ENCODE measurements at places on chromosomes 6 and 20.
A peak's percentile ranks its signal among the peaks of the same experiment; 100 is the strongest.

GRCh38 chr6:14622085-14622484 lies 504.5 kb downstream of the CD83 start:
- DNase-seq = no peak

DNA sequence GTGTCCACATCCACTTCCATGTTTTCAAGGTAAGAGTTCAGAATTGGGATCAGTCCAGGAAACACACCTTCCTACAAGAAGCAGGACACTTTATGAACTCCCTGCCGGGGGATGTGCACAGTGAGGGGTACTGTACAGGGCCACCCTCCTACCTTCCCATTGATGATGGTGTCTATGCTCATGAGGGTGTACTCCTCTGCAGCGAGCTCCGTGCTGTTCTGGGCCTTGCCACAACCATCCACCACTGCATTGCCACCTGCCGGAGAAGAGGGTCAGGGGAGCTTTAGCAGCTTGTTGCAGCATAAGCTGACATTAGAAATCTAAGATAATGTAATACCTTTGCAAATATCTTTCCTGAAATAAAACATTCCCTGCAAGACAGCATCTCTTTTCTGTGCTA lies 44.8 kb downstream of the GCLC start:
- DNase-seq = no peak

GRCh38 chr6:44185953-44186634 lies 27.5 kb downstream of the CAPN11 start:
- DNase-seq = no peak

DNA sequence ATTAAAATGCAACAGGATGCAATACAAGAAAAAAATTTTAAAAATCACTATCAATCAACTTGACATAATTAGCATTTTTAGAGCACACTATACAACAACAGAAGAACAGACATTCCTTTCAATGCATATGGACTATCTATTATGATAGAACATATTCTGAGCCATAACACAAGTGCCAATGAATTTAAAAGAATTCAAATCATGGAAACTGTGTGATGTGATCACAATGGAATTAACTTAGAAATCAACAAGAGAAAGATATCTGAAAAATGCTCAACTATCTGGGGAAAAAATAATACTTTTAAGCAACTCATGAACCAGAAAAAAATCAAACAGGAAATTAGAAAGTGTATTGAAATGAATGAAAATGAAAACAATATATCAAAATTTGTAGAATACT lies 106.3 kb downstream of the ADTRP start:
- DNase-seq = no peak

- no peak for DNase-seq
Measured at GRCh38 chr6:22073516-22074198, 223.2 kb downstream of the PRL start.

GRCh38 chr20:571754-572441 lies 28.3 kb upstream of the CSNK2A1 start:
- no peak for DNase-seq

GRCh38 chr6:160139420-160139851 lies 17.8 kb downstream of the SLC22A1 start:
- no peak for DNase-seq

DNA sequence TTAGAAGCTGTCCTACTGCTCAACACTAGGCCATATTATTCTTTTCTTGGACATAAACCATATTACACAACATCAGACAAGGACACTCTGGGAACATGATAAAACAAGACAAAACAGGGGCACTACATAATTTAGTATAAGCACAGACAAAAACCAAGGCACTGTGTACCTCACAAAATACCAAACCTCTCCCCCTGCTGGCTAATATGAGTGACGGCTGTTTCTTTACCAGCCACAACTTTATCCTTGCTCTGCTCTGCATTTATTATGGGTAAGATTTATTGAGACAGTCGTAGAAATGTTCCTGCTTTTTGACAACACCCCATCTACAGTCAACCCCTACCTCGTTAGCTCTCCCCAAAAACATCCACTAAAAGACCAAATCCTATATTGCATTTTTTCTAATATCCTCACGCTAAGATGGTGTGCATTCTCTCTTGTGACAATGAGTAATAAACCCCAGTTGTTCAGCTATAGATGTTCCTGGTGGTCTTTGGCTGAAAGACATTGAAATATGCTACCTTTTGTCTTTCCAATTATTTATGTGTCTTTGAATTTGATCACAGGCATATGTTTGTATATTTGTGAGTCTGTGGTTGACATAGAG lies 23.8 kb upstream of the POLR1H start:
- DNase-seq = no peak

- no peak for DNase-seq
Measured at GRCh38 chr6:24574809-24575208, 71.2 kb downstream of the KIAA0319 start.

- DNase-seq = no peak
Measured at GRCh38 chr20:54294094-54294493, 86.2 kb downstream of the PFDN4 start.

- DNase-seq = no peak
Measured at GRCh38 chr6:30613251-30614043, 3.6 kb downstream of the PPP1R10 start.

DNA sequence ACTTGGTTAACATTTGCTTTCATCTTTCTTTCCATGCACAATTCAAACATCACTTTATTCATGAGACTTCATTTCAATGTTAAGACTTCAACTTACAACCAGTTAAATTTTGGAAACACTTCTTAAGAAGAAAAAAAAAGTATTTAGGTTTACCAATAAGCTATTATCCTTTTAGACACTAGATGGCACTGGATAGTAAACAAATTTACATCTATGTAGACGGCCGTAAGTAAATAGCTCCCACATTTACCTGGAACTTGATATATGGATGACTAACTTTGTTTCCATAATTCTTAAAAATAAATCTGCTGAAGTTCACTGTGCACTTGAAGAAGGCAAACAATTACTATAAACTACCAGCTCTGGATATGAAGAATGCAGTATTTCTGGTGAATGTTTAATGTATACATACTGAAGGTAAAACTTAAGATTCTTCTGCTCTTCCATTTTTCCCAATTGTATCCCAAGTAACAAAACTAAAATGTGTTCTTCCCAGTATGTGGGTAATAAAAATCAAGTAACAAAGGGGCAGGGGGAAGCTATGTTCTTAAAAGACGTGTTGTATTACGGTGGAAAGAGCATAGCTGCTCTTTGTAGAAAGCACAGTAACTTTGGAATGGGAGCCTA lies 130.6 kb upstream of the C6orf118 start:
- DNase-seq = peak; percentile 4

- peak; percentile 3 for DNase-seq
Measured at GRCh38 chr6:137089305-137089704, 44.5 kb upstream of the IL20RA start.

- no peak for DNase-seq
Measured at GRCh38 chr6:113980937-113981554, 10.1 kb upstream of the HDAC2 start.
